GM12864 (cell line): ENCODE measurements at places on chromosomes 16 and 17.

- no peak for DNase-seq
Observed at GRCh38 chr17:79294459-79295071, 219.9 kb downstream of the ENGASE start.

- no peak for DNase-seq
Observed at GRCh38 chr16:67000384-67001351, 12.3 kb downstream of the CES4A start.

DNA sequence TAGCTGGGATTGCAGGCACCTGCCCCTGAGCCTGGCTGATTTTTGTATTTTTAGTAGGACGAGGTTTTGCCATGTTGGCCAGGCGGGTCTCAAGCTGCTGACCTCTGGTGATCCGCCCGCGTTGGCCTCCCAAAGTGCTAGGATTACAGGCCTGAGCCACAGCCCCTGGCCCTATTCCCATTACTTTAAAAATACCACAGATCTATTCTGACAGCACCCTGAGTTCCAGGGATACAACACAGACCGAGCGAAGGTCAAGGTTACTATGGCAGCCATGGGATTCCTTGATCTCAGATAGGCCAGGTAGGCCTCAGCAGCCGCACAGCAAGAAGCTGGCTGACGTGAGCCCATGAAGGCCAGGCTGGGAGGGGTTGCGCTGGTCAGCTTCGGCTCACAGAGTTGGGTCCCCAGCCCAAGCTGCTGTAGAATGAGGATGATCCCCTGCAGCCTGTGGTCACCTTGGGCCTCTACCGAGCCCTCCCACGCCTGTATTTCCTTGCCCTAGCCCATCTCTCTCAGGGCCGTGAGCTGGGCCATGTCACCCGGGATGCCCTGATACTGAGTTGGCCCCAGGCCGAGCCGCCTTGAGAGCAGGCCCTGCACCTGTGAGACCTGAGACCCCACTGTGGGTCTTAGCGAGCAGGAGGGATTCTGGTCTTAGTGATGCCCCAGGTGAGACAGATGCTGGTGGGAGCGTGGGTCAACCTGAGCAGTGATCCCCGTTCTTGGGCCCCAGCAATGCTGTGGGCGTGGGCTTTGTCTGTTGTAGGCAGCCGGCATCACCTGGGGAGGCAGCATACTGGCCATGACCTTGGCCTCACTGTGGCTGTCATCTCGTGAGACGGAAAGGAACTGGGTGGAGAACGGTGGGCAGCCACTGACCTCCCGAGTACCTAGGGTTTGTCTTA, 16.9 kb upstream of the RNF213 start:
- DNase-seq, result no peak

DNA sequence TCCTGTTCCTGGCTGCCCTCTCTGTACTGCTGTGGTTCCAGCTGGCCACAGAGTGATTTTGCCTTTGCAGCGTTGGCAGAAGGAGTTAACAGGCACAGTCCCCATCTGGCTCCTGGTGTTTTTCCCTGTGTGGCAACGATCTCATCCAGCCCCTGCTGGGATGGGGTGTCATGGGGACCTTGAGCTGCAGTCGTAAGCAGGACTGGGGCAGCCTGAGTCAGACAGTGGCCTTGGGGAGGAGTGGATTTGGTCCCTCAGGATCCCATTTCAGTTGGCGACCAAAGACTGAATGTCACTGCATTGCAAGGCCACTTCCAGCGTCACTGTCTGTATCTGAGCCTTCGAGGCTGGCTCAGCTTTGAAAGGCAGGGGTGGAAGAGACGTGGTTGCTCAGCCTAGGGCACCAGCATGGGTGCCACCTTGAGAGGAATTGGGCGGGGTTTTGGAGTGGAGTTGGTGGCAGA, 11.9 kb downstream of the TMEM94 start:
- DNase-seq, result no peak

- DNase-seq, result no peak
Observed at GRCh38 chr17:50221266-50221863, 19.9 kb upstream of the COL1A1 start.

DNA sequence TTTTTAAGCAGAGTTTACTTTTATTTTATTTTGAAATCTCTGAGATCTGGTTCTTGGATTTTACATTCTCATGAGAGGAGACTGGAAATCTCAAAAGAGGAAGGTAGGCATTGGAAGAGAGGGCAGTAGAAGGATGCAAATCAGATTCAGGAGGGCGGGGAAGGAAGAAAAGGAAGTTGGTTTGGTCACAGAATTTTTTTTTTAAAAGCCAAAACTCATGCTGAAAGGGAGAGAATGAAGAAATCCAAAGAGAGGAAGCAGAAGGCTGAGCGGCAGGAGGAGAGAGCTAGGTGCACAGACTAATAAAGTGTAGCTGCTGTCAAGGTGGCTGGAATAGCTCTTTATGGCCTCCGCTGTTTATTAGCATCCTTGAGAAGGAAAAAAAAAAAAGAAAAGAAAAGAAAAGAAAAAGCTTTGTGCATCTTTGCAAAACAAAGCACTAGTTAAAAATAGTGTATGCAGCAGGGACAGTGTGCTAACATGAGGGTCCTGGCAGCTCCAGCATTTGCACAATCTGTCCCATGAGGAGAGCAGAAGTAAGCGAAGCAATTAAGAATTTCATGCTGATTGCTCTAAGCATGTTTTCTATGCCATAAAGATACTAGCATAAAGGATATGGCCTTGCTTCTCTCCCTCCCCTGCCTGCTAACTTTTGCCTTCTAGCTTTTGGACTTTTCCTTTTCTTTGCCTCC, 194.2 kb downstream of the ZFHX3 start:
- DNase-seq, result no peak

DNA sequence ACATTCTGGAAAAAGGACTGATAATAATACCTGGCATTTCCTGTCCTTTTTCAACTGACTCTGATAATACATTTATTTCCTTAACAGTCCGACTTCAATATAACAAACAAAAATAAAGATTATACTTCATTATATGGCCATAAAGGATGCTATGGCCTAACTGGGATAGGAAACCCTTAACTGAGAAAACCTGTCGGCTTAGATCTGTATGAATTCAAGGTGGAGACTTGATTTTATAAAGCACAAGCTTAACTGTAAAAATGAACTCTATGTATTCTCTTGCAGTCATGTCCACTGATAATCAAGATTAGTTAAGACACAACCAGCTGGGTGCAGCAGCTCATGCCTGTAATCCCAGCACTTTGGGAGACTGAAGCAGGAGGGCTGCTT, 102.2 kb downstream of the MYO1D start:
- no peak for DNase-seq

DNA sequence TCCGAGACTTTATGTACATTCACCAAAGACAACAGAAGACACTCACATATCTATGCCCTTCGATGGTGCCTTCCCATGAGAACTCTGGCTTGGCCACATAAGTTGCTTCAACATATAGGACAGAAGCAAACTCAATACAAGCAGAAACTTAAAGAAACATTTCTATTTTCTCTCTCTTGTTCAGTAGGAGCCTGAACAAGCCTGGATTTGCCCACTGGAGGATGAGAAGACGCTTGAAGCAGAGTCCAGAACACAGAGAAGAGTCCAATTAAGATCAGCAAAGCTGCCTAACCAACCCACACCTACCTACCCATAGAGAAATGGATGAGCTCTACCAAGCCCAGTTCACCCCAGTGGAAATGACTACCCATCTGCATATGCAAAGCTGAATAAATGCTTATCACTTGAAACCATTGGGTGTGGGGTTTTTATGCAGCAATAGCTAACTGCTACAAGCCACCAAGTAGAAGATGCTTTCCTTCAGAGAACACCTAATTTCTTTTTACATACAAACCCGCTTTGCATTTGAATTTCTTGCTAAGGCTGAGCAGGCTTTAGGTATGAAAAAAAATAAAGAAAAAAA, 337.9 kb upstream of the DYNLRB2 start:
- no peak for DNase-seq

- DNase-seq, result no peak
Observed at GRCh38 chr16:53848950-53849349, 145.0 kb downstream of the FTO start.

- no peak for DNase-seq
Observed at GRCh38 chr16:87582216-87582965, 19.9 kb upstream of the JPH3 start.

GRCh38 chr16:78240459-78241222, 141.2 kb downstream of the WWOX start:
- no peak for DNase-seq

- DNase-seq, result no peak
Observed at GRCh38 chr16:6335072-6335471, 997.6 kb upstream of the RBFOX1 start.

- no peak for DNase-seq
Observed at GRCh38 chr17:76554131-76554530, 14.3 kb downstream of the PRCD start.

- no peak for DNase-seq
Observed at GRCh38 chr17:422196-422930, 69.8 kb upstream of the RPH3AL start.
